ENCODE measurements at places on chromosomes 4 and X.
A peak's percentile ranks its signal among the peaks of the same experiment; 100 is the strongest.

DNA sequence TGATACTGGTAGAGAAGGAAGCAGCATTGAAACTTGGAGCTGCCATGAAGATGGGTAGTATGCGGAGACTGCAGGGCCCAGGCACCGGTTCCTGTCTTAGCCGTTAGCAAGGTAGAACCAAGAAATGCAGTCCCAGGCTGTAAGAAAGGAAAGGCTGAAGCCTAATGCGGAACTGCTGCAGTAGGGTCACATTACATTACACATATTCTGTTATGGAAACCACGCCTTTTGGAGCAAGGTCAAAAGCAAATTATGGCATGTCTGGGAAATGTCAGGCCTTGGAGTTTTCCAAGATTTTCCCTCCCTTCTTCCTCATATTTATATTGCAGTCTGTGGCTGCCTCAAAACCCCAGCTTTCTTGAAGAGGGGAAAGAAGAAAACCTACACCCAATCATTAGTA, 204.8 kb upstream of the RASGEF1B start:
- DNase-seq: no peak

GRCh38 chrX:17603196-17603595, 134.1 kb upstream of the SCML1 start:
- DNase-seq: no peak

- peak; percentile 32 for DNase-seq
Observed at GRCh38 chr4:186628058-186628711, 72.8 kb upstream of the MTNR1A start.

GRCh38 chr4:48602222-48602621, 112.2 kb downstream of the ZAR1 start:
- no peak for DNase-seq

DNA sequence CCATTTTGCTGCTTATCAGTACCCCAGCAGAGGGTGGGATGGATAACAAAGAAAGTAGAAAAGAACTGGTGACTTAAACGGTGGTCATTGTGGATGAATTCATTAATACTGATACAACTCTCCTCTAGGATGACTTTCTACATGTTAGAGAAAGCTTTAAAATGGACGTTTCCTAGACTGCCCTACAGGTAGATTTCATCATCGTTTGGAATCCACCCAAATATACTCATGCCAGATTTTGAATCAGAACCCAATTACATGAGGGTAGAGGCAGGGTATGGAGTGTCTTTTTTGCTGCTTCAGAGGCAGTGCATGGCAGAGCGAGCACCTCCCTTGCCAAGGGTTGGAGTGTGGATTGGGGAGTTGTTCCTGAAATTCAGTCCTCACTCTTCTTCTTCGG, 13.3 kb upstream of the ANTXR2 start:
- DNase-seq: no peak

GRCh38 chrX:119606280-119607017, at the start of gene NKRF:
NKRF (minus strand) TSS chrX:119606424.
- peak; percentile 93 for DNase-seq

DNA sequence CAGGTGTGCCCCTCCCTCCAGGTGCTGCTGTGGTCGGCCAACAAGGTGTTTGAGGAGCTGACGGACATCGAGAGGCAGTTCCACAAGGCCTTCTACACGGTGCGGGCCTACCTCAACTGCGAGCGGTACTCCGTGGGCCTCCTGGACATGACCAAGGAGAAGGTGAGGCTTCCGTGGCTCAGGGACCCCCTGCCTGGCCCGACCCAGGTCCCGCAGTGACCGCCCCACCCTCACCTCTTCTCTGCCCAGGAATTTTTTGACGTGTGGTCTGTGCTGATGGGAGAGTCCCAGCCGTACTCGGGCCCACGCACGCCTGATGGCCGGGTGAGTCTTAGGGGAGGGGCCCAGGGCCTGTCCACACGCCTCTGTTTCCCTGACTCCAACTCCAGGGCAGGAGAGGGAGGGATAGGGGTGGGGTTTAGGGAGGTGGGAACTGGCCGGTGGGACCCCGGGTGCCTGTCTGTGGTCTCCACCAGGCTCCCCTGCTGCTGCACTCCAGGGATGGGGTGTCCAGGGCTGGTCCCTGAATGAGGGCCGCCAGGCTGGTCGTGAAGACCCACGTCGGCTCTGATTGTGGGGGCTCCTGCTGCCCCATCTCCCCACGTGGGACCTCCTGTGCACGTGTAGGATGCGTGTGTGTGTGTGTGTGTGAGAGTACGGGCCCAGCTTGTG, 20.1 kb downstream of the ATP5ME start:
- no peak for DNase-seq

DNA sequence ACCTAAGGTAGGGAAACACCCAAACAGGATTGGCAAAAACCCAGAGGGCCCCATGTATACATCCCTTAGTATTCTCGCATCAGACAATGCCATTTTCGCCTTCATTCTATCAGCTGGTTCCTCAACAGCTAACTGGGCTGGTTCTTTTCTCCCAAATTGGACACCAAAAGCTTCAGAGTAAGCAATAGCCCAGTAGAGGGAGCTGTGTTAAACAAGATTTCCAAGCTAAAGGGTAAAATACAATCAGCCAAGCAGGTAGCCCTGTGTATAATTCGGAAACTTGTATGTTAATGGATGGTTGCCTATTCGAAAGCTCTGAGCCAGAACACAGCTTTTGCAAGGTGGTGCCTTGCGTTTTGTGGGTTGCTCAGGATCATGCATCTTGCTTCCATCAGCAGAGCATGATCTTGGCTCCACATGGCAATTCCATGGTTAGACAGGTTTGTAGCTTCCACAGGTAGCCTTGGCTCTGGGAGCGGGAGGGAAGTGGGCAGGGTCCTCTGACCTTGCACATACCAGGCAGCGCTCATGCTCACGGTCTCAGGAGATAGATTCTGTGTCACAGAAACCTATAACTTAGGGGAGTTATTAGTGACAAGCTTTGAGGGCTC, 115.2 kb upstream of the LNX1 start:
- DNase-seq: no peak

GRCh38 chr4:1246901-1247863, 1.7 kb downstream of the CTBP1 start:
- DNase-seq: peak; percentile 44

DNA sequence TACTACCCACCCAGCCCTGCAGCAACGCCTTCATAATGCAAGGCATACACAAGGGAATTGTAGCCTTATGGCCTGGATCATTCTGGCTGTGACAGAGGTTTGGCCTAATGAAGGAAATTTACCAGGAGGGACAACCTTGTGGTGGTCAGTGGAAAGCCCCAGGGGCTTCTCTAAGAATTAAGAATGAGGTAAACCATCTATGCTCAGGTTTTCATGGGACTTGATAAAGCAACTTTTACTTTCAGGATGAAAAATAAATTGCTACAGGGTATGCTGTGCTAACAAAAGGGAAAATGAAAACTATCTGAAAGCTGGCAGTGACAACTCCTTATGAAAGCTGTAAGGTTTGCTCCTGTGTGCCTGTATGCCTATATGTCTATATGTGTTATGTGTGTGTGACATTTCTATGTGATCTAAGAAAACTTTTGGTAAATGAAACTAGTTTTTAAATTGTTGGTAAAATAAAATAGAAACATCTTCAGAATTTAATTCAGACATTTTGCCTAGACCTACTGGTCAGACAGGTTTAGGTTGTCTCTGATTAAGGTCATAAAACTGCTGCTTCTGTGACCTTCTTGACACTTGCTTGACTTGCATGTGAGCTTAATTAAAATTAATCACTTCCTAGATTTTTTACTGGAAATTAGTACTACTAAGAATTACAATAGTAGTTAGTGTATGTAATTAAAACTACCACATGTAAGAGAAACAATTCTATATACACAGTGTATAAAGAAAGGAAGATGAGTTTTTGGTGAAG, 19.9 kb upstream of the TXK start:
- DNase-seq: no peak

DNA sequence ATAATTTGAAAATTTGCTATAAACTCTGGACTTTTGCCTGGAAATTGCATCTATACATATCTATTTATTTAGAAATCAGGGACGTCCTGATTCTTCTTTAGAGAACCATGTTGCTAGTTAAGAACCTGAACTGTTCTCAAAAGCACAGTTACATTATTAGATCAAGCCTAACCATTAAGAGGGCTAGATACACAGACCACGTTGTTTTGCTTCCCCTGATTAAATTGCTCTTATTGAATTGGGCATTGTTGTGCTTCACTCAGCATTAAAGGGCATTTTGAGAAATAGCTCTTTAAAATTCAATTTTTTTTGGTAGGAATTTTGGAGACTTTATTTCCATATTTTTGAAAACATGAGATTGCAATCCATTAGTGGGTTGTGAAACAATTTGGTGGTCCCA, 44.4 kb downstream of the FIP1L1 start:
- no peak for DNase-seq

GRCh38 chr4:165945991-165946390, 73.0 kb downstream of the TLL1 start:
- no peak for DNase-seq
